Articular chondrocyte of knee joint (primary cell): ENCODE measurements at places on chromosomes 11 and 22. TPM values are rescaled to one million over a fixed set of nuclear protein-coding genes. Genes with fewer than 3 reads are reported as not detected.

HINFP gene
- total RNA-seq: 15.0 and 16.5 TPM in 2 replicates

CLCF1 gene
- total RNA-seq: 8.8 and 9.4 TPM in 2 replicates

GAL gene
- 0.26 TPM in 1 of 2 replicates, not detected in the other for total RNA-seq

SLC5A4 gene
- not detected in 2 replicates for total RNA-seq

TRPM5 gene
- not detected in 2 replicates for total RNA-seq

CAPN5 gene
- total RNA-seq: 8.6 and 12.9 TPM in 2 replicates

GLYATL1 gene
- 0.13 and 0.43 TPM in 2 replicates for total RNA-seq

APOA5 gene
- total RNA-seq: not detected in 2 replicates

PRR5 gene
- 13.3 and 17.2 TPM in 2 replicates for total RNA-seq

GRM5 gene
- not detected in 2 replicates for total RNA-seq

MMP3 gene
- total RNA-seq: 33.3 and 99.6 TPM in 2 replicates

RPS13 gene
- 956 and 1,253 TPM in 2 replicates for total RNA-seq
